ENCODE measurements at places on chromosomes 16 and 17. TPM values are rescaled to one million over a fixed set of nuclear protein-coding genes. Genes with fewer than 3 reads are reported as not detected.
A peak's percentile ranks its signal among the peaks of the same experiment; 100 is the strongest.

DNA sequence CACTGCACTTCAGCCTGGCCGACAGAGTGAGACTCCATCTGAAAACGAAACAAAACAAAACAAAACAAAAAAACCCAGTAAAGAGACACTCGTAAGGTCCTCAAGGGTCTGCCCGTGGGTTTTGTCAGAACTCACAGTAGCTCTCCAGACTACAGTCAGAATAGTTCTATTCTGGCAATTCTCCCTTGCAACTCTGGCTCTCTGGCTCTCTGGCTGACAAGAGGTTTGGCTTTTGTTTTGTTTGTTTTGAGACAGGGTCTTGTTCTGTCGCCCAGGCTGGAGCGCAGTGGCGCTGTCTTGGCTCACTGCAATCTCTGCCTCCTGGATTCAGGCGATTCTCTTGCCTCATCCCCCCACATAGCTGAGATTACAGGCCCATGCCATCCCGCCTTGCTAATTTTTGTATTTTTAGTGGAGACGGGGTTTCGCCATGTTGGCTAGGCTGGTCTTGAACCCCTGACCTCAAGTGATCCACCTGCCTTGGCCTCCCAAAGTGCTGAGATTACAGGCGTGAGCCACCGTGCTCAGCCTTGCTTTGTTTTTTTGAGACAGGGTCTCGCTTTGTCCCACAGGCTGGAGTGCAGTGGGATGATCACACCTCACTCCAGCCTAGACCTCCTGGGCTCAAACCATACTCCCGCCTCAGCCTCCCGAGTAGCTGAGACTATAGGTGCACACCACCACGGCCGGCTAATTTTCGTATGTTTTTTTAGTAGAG is 20.5 kb upstream of the CHP2 start:
- H3K27ac ChIP-seq = no peak overlapping the region
- H3K27me3 ChIP-seq = no peaks in the 10 kb centered on the region
- H3K36me3 ChIP-seq = no peaks in the 10 kb centered on the region
- DNase-seq = no peak
- H3K4me3 ChIP-seq = no peak overlapping the region
- no peaks in the 10 kb centered on the region for H3K4me1 ChIP-seq

- peaks cover 28% of the 10 kb centered on the region for H3K4me1 ChIP-seq
- H3K27ac ChIP-seq = no peak within 1 kb of the TSS
- peaks cover 33% of the 10 kb centered on the region for H3K27me3 ChIP-seq
- no peaks in the 10 kb centered on the region for H3K36me3 ChIP-seq
- DNase-seq = no peak
- H3K4me3 ChIP-seq = peak within 1 kb of the TSS; percentile 33
Observed at GRCh38 chr17:80475910-80476876, at the start of gene NPTX1. NPTX1 (minus strand) TSS chr17:80476607; CDS start chr17:80476446, 161 bp downstream.

DNA sequence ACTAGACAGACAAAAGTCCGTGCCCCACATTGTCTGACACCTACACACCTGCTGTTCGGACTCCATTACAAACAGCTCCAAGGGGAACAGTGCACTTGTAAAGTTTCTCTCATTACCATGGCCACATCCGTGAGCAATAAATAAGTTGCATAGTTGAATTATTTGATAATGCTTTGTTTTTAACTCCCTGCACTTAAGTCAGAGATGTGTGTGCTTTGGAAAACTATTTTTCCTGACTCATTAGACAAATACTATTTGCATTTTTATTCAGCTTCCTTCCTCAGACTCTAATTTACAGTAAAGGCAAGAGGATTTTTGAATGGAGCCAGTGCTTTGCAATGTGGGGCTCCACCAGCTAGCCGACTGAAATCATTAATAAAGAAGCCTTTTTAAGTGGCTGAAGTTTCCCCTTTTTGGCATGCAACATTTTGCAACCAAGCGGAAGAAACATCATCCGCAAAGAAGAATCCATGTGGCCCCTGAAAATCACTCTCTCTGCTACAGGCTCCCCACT is 6.5 kb upstream of the CCL2 start:
- H3K4me3 ChIP-seq = no peak overlapping the region
- H3K27me3 ChIP-seq = no peaks in the 10 kb centered on the region
- peak overlapping the region; percentile 8 for H3K27ac ChIP-seq
- no peak for DNase-seq

- DNase-seq = no peak
- no peak overlapping the region for H3K27ac ChIP-seq
- no peak overlapping the region for H3K4me3 ChIP-seq
- no peaks in the 10 kb centered on the region for H3K4me1 ChIP-seq
Observed at GRCh38 chr16:89020925-89021595, 44.1 kb upstream of the CBFA2T3 start.

Gene PLA2G15
- total RNA-seq = 34.7 TPM

Gene SPNS3
- 0.15 TPM for total RNA-seq

GRCh38 chr16:84426804-84427203 is 58.5 kb downstream of the ATP2C2 start:
- H3K4me3 ChIP-seq = no peak overlapping the region
- no peaks in the 10 kb centered on the region for H3K27me3 ChIP-seq
- H3K27ac ChIP-seq = no peak overlapping the region
- no peaks in the 10 kb centered on the region for H3K4me1 ChIP-seq

DNA sequence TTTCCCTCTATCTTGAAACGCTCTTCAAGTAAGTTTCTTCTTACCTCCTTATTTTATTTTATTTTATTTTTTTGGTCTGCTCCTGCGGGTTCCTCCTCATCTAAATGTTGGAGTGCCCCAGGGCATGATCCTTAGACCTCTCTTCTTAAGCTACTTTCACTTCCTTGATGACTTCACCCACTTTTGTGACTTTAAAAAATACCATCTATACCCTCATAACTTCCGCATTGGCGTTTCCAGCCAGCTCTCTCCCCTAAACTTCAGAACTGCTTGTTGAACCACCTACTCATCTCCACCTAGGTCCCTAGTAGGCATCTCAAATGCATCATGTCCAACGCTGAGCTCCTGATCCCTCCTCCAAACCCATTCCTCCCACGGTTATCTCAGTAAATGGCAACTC is 51.4 kb upstream of the NFAT5 start:
- no peak overlapping the region for H3K4me3 ChIP-seq
- H3K4me1 ChIP-seq = no peaks in the 10 kb centered on the region

Data from breast epithelium (tissue), 4 donors.